H9 (cell line): ENCODE measurements at places on chromosomes 5 and 9. TPM values are rescaled to one million over a fixed set of nuclear protein-coding genes. Genes with fewer than 3 reads are reported as not detected.
A peak's percentile ranks its signal among the peaks of the same experiment; 100 is the strongest.

Gene DOK3
- total RNA-seq, result 15.9 and 16.4 TPM in 2 replicates

Gene ALDH1A1
- 0.68 and 1.1 TPM in 2 replicates for total RNA-seq

Gene SLC25A2
- not detected in 2 replicates for total RNA-seq

Gene ZNF474
- total RNA-seq, result not detected in 2 replicates

Gene SEMA6A
- 335 and 354 TPM in 2 replicates for total RNA-seq

Gene SPATA31E1
- total RNA-seq, result 0.07 and 0.09 TPM in 2 replicates

GRCh38 chr5:12322042-12322441, 417.8 kb upstream of the CTNND2 start:
- no peak for DNase-seq

DNA sequence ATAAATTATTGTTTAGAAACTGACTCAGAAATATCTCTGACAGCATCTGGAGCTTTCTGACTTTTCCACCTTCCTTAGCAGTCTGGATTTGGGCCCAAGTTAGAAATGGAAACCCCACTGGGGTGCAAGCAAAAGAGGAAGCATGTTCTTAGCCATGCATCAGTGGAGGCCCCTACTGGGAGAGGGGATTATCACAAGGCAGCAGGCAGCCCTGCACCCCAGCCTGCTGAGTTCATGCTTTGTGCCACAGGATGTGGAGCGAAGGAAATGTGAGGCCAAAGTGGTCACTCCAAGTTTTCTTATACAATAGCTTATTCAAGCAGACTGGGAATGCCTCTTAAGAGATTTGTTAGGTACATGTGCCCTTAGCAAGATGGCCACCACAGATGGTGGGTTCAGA, 146.5 kb upstream of the TLX3 start:
- DNase-seq, result peak; percentile 76

- DNase-seq, result no peak
These were observed 76.0 kb downstream of the NSD1 start for GRCh38 chr5:177209610-177210009.

DNA sequence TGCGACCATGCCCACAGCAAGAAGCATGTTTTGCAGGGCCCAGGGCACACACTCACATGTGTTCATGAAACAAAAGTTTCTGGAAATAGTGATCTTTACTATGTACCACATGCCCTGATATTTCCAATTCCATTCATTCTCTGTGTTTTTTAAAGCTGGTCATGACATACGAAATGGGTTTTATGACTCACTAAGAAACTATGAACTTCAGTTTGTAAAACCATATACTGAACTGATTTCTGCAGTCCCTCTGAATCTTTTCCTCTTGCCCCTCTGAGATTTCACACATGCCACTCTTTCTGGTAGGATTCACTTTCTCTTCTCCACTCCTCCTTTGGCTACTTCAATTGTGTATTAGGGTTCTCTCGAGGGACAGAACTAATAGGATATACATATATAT, 416.1 kb upstream of the TRPC7 start:
- no peak for DNase-seq

DNA sequence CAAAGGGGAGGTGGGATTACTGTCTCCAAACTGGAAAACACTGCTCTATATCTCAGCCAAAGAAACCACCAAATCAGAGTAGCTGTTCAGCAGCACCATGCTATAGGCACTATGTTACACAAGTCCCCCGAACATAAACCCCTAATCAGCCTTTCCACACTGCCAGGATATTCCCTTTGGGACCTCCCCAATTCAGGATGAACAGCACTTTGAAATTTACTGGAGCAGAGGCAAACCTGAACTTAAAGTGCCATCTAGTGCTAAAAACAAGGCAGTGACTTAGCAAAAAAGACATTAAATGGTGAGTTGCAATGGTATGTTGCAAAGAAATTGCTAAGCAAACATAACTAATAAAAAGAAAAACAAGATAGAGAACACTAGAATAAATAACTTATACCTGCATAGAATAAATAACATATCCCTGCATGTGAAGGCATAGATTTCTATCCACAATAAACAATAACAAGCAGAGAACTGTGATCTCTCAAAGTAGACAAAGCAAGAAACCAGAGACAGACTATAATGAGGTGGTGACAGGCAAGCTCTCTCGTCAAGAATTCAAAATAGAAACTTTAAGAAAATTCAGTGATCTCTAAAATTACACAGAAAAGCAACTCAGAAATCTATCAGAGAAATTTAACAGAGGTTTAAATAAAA, 584.4 kb upstream of the ACO1 start:
- peak; percentile 50 for DNase-seq

DNA sequence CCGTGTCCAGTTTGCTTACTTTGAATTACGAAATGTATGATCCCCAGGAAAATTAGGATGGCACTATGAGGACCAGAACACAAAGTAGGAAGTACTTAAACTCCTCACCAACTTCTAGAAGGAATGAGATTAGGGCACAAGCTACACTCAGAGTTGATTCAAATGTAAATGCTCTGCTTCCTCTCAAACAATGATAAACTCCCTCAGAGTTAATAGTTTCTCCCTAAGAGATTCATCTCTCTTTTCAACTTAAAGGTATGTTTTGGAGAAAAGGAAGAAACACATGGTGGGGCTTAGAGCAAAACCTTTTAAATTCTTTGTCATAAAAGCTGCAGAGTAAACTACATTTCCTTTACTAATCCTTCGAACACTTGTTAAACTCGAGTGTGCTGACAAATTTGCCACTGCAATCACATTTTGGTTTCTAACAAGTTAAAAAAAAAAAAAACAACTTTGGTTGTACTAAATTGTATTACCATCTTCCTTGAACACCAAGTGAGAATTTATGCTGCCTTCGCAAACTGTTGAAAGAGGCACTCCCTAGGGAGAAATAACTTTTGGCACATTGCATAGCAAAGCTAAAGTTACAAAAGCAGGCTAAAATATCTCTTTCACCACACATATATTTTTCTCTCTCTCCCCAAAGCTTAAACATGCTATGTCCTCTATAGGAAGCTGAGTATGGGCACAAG, 66.6 kb downstream of the DENND1A start:
- no peak for DNase-seq

- DNase-seq, result no peak
These were observed 5.1 kb downstream of the LRRC14B start for GRCh38 chr5:196350-196749.

GRCh38 chr9:124045076-124045829, 33.7 kb downstream of the LHX2 start:
- peak; percentile 51 for DNase-seq

DNA sequence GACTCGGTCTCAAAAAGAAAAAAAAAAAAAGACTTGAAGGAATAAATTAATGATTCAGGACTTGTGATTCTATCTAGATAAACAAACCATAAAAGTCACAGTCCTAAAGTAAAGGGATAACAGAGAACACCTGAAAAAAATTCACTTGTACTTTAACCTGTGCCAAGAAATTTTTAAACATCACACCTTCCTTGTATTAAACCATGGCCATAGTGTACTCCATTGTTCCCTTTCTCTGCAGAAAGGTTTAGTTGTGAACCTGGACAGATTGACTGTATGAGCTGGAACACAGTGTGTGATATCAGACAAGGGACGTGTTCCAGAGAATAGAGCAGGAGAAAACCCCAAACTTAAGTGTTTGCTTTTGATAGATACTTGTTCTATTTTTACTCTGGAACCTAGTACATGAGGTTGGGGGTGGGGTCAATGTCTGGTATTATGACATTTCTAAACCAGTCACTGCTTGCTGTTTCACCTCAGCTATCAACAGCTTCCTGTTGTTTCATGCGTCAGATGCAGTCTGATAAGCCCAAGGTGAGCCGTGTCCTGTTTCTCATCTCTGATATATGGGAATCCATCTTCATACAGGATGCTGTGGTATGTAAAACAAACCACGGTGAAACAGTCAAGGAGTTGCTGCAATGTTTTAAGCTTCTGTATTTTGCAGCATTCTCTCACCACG, 62.5 kb upstream of the ITGA1 start:
- DNase-seq, result no peak

DNA sequence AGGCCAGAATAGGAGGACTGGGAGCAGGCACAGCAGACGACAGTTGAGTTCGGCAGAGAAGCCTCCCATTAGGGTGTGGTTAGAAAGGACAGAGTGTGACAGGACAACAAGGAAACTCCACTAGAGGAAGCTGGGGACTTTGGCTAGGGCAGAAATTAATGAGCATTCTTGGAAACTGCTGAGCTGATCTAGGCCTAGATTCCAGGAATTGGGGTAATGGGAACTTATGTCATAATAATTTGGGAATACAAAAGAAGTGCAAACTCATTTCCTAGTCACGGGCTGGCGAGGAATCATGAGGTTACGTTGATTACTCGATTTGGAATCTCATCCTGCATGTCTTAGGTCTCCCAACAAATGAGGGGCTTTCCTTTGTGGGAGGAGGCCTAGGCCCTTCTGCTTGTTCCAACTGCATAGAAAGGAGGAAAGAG, 144.6 kb upstream of the RPS23 start:
- DNase-seq, result no peak

DNA sequence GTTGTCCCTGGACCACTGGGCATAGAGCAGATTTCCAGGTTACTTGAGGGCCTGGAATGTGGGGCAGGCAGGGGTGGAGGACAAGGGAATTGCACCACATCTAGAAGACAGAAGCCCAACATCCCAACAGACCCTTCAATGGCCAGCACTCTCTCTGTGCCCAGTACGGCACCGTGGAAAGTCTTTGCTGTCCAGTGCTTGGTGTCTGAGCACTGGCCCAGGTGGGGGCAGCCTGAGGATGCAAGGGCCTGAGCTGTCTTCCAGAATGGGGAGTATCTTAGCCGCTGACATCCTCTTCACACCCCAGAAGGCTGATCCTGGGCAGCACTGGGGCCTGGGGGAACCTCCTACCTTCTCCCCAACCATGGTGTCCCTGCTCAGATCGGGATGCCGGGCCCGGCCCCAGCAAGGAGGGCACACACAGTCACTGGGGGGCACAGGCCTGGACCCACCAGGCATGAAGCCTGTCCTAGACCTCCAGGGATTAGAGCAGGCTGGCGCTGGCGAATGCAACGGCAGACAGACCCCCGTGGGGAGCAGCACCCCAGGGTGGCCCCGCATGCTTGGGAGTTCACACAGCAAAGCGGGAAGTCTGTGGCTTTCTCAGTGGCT, 40.6 kb upstream of the OLFM1 start:
- peak; percentile 12 for DNase-seq
